A549 treated with DMSO at 1 μM for 4 hours (cell line): ENCODE measurements at places on chromosomes 3 and 15. TPM values are rescaled to one million over a fixed set of nuclear protein-coding genes. Genes with fewer than 3 reads are reported as not detected.

CSPG5 gene
- 0.77 to 1.3 TPM (median 1.0 TPM) in 5 replicates for total RNA-seq

STRIT1 gene
- total RNA-seq, result not detected in 5 replicates

FBN1 gene
- total RNA-seq, result 7.4 to 12.3 TPM (median 9.2 TPM) in 5 replicates

WDR5B gene
- 3.0 to 4.1 TPM (median 3.4 TPM) in 5 replicates for total RNA-seq

CCDC13 gene
- total RNA-seq, result 0.40 to 0.79 TPM (median 0.58 TPM) in 5 replicates

NR1I2 gene
- total RNA-seq, result not detected in 5 replicates

ONECUT1 gene
- 0.10 to 0.35 TPM (median 0.29 TPM) in 5 replicates for total RNA-seq

SKOR1 gene
- 0.03 to 0.04 TPM (median 0.03 TPM) in 3 of 5 replicates, not detected in the others for total RNA-seq

DPPA4 gene
- total RNA-seq, result not detected in 5 replicates
